MM.1S (cell line): ENCODE measurements at places on chromosomes 12 and 14.

DNA sequence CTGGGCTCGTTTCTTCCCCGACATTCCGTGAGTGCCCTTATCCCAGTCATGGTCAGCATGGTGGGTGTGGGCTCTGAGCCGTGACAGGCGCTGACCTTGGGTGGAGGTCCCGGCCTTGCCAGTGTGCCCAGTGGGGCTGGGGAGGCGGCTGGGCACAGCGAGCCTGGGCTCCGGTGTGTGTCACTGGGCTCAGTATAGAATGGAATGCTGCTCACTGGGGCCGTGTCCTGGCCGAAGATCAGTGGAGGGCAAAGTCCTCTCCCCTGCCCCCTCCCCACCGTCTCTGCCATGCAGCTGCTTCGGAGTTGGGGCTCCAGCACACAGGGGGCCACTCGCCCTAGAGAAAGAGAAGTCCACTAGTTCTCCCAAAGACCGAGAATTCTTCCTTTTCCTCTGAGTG, 164.4 kb downstream of the TSPAN9 start:
- no peak for DNase-seq

DNA sequence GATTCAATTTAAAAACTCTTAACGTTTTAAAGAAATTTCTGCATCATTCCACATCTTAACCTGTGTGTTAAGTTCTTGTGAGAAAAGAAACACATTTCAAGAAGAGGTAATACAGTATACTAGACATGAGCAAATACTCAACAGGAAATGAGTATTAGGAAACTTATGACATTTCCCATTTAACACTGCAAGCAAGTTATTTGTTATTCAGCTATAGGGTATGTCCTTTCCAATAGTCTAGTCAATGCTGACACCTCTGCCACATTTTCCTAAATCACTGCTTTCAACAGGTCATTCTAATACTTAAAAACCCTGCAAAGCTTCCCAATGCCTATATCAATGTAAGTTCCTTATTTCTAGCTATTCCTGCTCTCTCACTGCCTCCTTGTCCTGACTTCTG, 93.1 kb downstream of the DDHD1 start:
- no peak for DNase-seq

GRCh38 chr12:56880125-56880992, 53.8 kb downstream of the SDR9C7 start:
- DNase-seq = no peak

DNA sequence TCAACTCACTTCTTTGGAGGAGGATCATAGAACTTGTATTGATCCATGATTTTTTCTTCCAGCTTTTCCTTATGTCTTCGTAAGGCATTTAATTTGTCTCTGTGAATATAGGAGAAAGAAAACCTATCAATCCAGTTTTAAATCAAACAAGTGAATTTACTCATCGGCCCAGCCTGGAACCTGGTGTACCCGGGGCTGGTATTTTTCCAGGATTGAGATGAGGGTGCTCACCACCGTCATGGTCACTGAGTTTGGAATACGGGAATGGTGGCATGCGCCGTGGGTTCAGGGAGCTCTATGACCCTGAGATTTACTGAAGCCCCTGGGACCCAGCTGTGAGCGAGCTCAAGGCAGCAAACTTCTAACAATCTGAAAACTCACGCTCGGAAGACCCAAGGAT, 46.5 kb upstream of the GPR68 start:
- DNase-seq = no peak

- DNase-seq = no peak
These were observed 321.8 kb downstream of the BMP4 start for GRCh38 chr14:53634793-53635192.

GRCh38 chr12:630656-631632, 32.3 kb downstream of the NINJ2 start:
- DNase-seq = peak; percentile 93

DNA sequence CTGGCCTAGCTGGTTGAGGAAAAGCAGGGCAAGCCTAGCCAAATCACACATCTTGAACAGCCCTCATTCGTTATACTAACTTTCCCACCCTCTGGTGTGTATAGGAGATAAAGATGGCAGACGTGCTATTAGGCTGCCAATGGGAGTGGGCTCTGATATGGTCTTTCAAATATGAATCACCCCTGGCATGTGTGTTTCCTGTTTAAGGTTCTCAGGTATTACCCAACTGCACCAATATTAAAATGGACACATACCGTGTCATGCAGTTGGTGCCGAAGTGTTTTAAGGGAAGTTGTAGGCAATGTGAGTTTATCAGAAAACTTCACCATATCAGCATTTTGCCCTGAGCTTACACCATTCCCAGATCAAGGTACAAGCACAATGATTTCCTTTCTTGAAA, 33.4 kb downstream of the CHST11 start:
- no peak for DNase-seq

DNA sequence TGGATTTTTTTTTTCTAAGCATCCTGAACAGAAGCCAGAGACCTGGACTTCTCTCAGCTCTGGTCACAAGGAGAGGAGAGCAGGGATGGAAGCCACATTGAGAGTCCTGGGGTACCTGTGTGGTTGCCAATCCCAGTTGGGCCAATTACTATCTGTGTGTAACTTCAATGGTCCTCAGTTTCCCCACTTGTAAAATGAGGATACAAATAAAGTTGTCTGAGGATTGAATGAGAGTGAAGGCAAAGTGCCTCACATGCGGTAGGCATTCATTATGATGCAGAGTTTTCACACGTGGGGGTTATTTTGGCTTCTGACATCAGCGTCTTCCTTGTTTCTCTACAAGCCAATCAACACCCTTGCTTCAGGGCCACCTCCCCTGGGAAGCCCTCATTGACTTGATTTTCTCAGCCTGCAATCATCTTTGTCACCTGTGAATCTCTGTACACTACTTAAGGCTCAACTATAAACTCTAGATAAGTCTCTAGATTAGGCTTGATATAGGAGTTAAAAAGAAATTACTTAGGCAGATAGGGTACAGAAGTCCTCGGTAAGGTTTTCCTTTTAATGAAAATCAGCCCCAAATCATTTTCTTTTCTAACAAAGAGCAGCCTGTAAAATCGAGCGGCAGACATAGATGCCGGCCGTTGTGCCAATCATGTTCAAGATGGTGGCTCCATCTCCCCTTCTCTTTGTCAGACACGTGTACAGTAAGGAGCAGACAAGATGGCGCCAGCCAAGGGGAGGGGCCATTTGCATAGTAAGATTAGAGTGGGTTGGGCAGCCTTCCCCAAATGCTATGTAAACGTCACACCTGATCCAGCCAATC, 37.8 kb upstream of the FICD start:
- DNase-seq = peak; percentile 25

DNA sequence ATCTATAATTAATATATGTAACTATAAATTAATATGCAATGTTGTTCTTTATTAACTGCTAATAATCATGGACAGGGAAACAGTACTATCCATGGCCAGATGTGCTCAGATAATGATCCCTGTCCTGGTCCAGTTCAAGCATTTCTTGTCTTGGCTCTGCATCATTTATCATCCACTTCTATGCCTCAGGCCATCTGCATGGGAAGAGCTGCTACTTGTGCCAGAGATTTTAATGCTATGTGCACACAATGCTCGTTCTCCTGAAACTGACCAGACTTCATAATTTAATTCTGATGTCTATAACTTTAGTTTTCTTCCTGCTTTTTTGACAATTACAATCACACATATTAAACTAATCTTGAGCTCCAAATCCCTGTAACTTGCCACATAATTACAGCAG, 11.2 kb upstream of the TMX1 start:
- DNase-seq = no peak

GRCh38 chr14:23632461-23633159, 3.6 kb upstream of the DHRS2 start:
- no peak for DNase-seq

DNA sequence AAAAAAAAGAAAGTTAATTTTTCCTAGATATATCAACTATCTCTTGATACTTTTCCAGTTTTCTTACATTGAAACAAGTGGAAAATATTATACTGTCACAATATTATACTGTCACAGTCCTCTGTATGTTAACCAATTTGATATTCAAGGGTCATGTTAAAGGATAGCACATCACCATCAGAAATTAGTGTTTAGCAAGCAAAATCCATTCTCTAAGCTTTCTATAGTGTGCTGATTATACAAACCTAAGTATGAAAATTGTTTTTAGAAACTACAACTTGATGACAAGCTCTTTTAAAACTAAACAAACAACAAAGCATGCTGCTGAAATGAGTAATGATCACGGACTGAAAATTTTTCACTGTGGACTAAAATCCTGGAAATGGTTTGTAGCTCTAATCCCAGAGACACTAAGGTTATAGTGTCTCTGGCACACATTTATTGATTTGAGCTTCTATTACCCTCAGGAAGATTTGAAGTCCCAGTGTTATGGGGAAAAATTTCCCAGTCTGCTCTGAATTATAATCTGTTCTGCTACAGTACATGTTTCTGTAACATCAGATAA, 9.7 kb downstream of the SPTSSA start:
- DNase-seq = no peak

DNA sequence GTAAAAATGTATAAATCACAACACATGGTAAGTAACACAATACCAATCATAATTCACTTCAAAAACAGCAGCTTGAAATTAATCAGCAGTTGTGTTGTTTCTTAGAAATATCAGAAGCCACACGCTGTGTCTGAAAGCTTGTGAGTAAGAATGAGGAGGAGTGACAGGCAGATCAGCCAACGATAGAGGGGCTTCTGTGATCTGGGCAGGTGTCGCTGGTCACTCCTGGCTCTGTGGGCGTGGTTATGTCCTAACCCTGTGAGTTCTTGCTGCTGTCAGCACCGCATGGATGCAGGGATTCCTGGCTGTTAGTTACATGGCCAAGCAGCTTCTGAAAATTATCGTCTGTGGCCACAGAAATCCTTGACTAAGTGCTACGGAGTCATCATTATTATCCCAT, 123.4 kb downstream of the SLC25A47 start:
- no peak for DNase-seq
